Activated CD8-positive, alpha-beta memory T cell treated with anti-CD3 and anti-CD28 coated beads, Interleukin-2, amount 50 U/mL, for 4 hours (primary cell): ENCODE measurements at places on chromosomes 3 and 15.

DNA sequence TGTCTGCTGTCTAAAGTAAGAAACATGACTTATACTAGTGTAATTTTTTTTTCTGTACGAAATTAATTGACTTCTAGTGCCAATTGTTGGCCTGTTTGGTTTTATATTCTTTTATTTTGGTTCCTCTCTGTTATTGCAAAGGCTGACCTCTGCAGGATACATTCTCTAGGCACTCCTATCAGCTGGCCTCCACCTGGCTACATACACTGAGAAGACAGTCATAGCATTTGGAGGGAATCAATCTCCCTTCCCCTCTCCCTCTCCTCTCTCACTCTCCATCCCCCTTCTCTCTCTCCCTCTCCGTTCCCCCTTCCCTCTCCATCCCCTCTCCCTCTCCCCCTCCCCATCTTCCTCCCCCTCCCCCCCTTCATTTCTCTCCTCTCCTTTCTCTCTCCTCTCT, 116.7 kb downstream of the MCTP2 start:
- no peak for DNase-seq

DNA sequence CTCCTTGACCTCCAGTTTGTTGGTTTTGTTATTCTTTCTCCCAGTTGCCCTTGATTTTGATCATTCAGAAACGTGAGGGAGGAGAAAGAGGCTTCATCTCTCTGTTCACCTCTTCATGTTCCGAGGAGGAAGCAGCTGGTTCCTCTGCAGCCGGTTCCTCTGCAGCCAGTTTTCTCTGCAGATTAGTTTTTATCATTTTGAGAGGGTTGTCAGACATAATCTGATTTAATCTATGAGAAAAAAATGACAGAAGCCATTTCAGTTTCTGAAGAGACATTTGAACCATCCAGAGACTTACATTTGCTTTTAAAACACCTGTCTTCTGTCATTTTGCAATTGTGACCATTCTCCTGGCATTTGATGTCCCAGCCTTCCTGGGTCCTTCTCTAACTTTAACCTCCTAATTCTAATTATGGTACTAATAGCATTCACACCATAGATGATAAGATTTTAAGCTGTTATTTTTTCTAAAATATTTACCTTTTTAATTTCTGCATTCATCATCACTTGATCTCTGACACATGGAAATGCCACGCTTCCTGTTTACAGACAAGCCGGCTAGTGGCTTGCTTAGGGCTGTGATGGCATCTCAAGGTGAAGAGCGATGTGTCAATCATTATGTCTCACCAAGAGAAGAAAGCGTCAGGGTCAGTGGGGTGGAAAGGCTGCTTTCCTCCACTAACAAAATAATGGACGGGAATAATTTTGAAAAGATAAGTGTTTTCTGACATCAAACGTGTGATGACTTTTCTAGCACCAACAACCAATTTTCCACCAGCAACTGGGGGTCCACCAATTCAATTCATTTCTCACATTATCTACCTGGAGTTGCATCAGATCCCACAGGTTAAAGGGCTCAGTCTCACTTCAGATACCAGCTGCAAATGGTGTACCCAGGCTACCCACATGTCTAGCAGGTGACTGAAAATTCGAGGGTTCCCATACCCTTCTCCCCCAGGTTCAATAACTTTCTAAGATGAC, 76.4 kb downstream of the CHRNA7 start:
- DNase-seq, result no peak

DNA sequence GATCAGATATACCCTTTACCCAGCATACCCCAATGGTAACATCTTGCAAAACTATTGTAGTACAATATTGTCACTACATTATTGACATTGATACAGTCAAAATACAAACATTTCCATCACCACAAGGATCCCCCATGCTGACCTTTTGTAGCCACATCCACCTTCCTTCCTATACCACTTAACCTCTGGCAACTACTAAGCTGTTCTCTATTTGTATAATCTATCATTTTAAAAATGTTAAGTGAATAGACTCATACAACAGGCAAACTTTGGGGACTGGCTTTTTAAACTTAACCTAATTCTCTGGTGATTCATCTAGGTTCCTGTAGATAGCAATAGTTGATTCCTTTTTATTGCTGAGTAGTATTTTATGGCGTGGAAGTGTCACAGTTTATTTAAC, 29.6 kb upstream of the IFT57 start:
- DNase-seq, result no peak

GRCh38 chr3:177147790-177148189, 49.5 kb downstream of the TBL1XR1 start:
- no peak for DNase-seq

DNA sequence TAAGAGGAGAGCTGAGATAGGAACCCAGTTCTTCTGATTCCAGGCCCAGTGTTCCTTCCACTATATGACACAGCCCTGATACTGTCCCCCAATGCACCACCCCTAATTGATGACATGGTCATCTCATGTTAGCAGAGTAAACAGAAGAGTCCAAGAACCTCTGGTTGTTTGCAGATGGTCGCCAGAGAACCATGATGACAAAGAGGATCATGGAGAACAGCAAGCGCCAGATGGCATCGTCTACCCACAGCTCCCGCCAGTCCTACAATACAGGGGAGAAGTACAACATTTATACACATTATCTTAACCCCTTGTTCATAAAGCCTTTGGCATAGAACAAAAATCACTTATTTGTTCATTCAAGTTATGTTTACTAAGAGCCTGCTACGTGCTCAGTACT, 18.5 kb upstream of the VPS39 start:
- DNase-seq, result no peak

DNA sequence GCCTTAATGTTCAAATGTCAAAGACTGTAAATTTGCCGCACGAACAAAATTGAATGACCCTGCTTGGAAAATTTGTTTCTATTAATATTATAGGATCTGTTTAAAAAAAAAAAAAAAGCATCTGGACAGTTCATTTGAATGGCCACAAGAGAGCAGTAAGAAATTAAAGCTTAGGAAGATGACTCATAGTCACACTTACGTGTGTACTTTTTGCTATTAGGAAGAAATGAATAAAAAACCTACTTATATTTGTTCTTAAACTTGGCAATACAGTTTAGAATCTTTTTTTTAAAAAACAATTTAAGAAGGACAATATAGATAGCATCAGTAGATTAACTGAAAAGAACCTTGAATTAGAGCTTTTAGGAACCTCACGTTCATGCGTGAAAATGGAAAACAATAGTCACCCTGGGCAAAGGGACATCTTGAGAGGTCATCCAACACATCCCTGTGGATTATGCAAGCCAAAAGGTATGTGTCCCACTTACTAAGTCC, 621.8 kb downstream of the MECOM start:
- DNase-seq, result no peak

GRCh38 chr3:189641776-189642175, 10.6 kb downstream of the TP63 start:
- no peak for DNase-seq

- no peak for DNase-seq
Observed at GRCh38 chr3:9595877-9596276, 42.3 kb upstream of the LHFPL4 start.
